ENCODE measurements at places on chromosomes 7 and 10.

DNA sequence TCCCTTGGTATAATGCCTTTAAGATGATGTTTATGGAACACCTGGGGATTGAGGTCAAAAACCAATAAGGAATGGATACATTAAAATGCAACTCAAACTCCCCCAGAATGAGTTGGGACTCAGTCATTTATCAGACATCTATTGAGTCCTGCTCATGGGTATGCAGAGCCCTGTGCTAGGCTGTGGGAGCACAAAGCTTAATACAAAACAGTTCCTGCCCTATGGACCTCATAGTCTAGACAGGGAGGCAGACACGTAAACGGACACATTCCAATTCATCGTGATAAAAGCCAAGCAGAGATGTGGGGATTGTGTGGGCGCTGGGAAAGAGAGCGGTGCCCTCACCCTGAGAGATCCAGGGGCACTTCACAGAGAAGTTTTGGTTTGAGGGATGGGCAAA, 181.7 kb downstream of the PTEN start:
- DNase-seq = no peak

DNA sequence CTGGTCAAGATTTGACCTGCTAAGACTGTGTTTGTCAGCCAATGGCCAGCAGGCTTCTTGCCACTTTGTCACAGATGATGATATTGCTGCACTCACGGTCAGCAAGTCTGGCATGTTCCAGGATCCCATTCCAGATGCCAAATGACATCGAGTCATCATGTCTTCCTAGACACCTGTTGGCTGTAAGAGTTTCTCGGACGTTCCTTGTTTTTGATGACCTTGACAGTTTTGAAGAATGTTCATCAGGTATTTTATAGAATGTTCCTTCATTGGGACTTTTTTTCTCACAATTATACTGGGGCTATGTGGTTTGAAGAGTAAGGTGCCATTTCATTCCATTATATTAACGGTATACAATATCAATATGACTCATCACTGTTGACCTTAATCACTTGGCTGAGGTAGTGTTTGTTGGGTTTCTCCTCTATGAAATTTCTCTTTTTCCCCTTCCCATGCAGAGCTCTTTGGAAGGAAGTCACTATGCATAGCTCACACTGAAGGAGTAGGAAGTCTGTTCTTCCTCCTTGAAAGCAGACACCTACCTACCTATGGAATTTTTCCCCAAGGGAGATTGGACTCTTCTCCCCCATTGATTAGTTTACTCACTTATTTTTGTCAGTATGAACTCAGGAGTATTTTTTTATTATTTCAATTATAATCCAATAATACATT, 31.6 kb downstream of the HECW1 start:
- no peak for DNase-seq

GRCh38 chr10:114513381-114513792, 109.1 kb upstream of the AFAP1L2 start:
- DNase-seq = no peak

DNA sequence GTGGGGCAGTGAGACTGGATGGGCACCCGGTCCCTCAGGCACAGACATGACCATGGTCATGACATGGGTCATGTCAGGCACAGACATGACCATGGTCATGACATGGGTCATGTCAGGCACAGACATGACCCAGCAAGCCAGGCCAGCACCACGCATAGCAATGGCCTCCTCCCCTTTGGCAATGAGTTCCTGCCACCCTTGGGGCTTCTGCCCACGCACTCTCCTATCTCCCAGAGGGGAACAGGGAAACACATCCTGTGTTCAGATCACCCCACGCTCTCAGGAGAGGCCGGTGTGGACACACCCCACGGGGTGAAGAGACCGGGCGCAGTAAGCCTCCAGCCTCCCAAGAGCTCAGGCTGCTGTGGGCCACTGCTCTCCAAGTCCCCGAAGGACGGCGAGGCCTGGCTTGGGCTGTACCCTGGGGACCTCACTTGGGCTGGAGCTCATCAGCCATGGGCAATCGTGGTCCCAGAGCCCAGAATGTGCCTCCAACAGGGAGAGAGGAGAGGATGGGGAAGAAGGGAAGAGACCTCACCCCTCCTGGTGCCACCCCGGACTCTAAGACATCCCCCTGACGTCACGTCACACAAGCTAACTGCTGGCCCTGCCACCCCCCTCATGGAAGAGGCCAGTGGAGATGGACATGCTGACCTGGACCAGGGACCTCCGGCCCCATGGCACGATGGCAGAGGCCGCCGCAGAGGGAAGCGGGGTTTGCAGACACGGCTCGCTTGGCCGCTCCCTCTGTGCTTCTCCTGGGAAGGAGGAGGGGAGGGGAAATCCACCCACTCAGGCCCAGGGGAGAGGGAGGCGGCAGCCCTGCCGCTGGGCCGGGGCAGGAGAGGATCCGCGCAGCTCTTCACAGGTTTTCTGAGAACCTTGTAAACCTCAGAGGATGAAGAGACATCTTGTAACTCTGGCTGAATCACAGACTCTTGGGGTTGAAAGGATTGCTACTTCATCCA, 269.6 kb downstream of the ELFN1 start:
- no peak for DNase-seq

GRCh38 chr7:28203508-28204240, 23.1 kb upstream of the JAZF1 start:
- DNase-seq = no peak
